ENCODE measurements at places on chromosomes 2 and 18.

GRCh38 chr2:176483901-176484568 is 214.8 kb downstream of the MTX2 start:
- no peak for DNase-seq

- DNase-seq = peak; percentile 52
Measured at GRCh38 chr2:102005989-102006885, 14.5 kb downstream of the IL1R2 start.

DNA sequence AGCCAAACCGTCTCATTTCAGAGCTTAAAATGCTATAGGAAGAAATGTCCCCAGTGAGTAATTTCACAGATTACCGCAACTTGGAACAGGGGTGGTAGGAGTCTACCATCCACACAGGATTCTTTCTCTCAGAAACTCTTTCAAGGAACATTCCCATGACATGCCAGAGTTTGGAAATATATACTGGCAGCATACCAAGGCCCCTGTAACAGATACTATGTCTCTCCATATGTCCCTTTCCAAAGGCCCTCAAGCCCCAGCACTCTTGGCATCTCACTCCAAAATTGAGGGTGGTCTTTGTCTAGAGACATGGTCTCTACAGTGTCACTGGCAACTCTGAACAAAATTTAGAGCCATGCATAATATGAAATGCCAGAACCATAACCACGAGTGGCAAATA is 11.0 kb downstream of the FIGLA start:
- DNase-seq = no peak

- no peak for DNase-seq
Measured at GRCh38 chr2:197255543-197255942, 55.0 kb downstream of the ANKRD44 start.

DNA sequence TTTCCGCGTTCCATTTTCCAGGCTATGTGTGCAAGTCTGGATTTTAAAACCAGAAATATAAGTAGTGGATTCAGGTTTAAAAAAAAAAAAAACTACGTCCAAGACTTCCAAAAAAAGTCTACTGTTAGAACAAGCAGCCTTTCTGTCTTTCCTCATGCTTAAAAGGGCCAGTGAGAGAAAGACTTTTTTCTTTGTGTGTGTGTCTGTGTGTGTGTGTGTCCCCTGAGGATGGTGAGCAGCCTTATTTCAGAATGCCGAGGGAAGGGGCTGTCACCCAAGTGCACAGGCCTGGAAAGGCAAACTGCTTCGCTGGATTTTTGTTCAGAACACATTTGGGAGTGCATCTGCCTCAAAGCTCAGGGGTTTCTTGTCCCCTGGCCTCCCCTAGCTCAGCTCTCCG is 98.8 kb downstream of the ZBTB7C start:
- no peak for DNase-seq

DNA sequence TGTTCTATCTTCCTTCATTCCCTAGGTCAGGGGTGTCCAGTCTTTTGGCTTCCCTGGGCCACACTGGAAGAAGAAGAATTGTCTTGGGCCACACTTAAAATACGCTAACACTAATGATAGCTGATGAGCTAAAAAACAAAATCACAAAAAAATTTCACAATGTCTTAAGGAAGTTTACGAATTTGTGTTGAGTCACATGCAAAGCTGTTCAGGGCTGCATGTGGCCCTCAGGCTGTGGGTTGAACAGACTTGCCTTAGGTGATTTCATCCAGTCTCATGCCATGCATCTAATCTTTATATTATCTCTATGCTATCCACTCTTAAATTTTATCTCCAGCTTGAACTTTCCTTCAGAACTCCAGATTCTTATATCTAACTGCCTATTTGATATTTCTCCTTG is 80.1 kb downstream of the CCDC85A start:
- no peak for DNase-seq

DNA sequence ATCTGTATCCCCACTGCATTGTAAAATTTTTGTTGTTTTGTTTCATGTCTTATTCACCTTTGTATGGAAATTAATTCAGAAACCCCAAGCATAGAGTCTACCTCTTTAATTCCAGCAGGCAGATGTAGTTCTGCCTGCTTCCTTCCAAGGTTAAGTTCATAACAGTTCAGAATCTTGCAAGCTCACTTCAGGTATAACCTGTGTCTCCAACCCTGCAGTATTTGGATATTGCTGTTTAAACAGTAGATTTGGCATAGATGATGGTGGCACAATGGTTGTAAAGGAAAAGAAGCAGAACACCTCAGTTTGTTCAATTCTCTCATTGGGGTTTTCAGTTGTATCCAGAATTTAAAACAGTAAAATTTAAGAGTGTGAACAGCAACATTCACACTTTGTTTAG is 21.2 kb downstream of the SULT1C2 start:
- DNase-seq = no peak

- no peak for DNase-seq
Measured at GRCh38 chr2:174024524-174025270, 59.5 kb upstream of the SP3 start.

GRCh38 chr2:186623084-186623483 is 33.2 kb downstream of the ITGAV start:
- DNase-seq = no peak

GRCh38 chr2:15243762-15244161 is 317.4 kb downstream of the NBAS start:
- peak; percentile 17 for DNase-seq

- DNase-seq = no peak
Measured at GRCh38 chr2:55952415-55952814, 28.8 kb upstream of the EFEMP1 start.

DNA sequence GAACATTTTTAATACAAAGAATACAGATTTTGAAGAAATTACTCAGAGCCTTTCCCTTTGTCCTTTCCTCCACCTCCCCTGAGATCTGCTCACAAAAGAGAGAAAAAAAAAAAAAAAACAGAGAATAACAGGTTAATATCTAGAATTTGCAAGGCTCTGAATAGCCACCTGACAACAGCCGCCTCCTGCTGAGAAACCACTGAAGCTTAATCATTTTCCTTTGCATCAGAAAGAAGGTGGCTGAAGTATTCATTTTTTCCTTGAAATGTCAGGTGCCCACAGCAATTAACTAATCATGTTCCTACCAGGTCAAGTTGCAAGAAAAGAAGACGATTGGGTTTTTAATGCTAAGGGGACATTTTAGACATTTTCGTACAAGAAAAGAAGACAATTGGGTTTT is 21.2 kb downstream of the CNTNAP5 start:
- no peak for DNase-seq

- no peak for DNase-seq
Measured at GRCh38 chr18:23223641-23224040, 88.4 kb downstream of the CABLES1 start.

DNA sequence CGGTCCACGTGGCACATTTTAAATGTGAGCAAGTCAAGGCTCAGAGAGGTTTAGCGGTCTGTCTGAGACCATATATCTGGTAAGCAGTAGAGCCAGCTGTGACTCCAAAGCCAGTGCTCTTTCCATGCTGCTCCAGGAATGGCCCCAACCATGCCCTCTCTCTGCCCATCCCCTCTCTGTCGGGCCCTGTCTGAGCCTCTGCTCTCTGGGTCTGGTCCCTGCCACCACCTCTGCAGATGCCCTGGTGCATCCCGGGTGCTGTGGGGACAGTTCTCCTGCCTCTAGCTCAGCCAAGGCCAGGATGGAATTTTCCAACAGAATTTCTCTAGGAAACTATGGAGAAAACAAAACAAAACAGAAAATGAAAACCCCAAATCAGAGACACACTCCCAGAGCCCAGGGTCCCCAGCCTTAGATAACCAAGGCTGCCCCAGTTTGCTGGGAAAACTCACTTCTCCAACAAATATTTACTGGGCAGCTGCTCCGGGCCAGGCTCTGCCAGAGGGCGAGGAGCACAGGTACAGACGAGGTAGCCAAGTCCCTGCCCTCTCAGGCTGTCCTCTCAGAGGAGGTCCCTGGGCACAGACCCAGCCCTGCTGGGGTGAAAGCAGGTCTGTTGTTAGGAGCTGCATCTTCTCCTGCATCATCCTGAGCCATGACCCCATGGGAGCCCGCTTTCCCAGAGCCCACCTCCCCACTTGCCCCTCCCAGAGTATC is 9.2 kb downstream of the ADRA2B start:
- no peak for DNase-seq

GRCh38 chr18:28147674-28148171 is 29.2 kb downstream of the CDH2 start:
- no peak for DNase-seq

DNA sequence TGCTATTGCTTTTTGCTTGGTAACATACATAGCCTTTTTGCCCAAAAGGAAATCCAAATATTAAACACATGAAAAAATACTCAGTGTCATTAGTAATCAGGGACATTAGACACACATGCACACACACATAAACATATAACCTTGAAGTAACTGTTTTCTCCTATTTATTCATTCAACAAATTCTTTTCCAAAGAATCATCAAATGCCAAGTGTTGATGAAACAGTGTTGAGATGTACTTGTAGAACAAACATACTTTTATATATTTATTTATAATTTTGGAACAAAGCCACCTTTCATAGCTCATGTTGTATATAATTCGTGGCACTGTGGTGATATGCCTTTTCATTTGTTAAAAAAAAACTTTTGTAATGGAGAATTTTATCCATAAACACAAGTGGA is 81.0 kb downstream of the APLF start:
- DNase-seq = no peak

- DNase-seq = no peak
Measured at GRCh38 chr2:165238295-165238694, 919 bp upstream of the SCN2A start.

DNA sequence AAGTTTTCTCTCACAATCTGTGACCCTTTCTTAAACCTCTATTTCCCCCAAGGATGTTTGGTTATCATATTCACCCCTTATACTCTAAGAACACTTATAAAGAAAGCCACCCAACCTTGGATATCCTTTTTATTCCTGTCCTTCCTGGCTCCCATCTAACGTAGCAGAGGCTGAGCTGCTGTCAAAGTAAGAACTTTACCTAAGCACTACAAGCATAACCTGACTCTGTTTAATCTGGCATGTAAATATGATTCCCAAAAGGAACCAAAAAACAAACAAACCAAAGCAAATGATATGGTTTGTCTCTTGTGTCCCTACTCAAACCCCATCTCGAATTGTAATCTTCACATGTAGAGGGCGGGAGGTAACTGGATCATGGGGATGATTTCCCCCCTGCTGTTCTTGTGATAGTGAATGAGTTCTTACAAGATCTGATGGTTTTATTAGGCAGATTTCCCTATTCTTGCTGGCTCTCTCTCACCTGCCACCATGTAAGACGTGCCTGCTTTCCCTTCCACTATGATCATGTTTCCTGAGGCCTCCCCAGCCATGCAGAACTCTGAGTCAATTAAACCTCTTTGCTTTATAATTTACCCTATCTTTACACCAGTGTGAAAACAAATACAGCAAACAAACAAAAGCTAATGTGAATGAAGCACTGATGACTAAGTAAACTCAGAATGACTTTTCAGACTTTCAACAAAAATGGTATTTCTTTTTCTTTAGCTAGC is 72.7 kb upstream of the SPOPL start:
- DNase-seq = no peak

DNA sequence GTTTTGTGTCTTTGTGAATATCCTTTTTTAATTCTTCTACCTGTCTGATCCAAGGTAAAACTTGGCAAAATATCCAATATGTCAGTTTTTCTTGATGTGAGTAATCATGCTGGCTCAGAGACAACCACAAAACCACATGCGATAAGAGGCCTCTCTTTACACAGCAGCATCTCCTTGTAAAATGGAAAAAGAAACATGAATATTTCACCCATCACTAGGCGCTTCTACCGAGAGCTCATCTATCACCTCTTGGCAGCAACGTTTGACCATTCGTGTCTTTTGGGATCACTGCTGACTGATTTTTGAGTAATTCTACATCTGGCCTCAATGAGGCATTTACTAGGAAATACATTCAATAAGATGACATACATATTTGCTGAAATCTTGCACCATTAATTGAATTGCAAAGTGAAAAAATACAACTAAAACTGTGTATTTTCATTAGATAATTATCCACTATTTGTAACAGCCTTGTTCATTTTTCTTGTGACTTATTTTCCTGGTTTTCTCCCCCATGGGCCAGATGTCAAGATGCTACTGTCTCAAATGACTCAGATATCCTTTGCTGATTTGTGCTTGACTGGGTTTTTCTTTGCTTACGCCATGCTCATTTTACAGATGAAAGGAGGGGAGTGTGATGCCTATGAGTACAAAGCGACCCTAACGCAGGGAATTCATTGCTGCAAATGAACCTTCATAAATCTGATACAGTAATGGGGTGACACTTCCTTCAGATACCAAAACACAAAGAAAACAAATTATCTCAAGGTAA is 467.5 kb downstream of the FBXO15 start:
- no peak for DNase-seq

DNA sequence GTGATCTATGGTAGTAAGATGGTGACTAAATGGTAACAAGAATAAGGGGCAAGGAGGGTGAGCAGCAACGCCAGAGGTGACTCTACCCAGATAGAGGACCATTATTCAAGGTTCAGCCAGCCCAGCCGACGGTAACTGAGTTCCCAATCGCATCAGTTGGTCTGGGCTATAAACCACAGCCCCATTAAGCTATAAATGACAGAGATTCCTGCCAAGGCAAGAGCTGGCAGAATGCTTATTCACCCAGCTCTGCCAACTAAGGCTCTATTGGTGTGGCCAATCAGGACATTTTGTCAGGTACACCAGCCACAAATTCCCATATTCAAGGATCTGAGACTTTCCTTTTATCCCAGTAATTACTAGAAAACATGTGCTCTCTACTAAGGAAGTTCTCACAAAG is 3.6 kb downstream of the CHN1 start:
- no peak for DNase-seq

DNA sequence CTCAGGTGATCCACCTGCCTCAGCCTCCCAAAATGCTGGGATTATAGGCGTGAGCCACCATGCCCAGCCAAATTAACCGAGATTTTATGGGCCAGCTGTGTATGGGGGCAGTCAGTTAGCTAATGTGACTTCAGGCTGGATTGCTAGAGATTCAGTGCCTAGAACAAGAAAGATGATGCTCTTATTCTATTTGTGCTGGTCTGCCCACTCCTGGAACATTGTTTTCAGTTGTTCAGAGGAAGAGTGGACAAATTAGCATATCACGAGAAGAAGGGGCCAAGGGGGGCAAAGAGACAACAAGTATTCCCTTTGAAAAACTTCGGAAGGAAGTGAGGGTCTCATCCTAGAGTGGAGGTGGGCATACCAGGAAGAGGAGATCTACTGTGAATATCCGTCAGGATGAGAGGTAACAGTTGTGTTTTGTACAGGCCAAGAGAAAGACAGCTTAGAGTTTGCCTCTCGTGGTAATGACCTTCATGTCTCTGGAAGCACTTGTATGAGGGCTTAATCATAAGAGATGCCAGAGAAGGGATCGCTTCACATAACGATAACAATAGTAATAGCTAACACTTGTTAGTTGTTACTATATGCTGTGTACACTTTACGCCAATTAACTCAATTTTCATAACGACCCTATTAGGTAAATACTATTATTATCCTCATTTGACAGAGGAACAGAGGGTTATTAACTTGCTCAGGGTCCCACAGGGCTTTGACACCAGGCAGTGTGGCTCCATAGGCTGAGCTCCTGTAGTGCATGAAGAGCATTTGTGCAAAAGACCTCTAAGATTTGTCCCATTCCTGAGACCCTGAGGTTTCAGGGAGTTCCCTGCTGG is 138.3 kb downstream of the DDX1 start:
- DNase-seq = no peak
